ENCODE measurements at places on chromosomes 5 and 9.

GRCh38 chr5:959581-960531 is 48.7 kb upstream of the NKD2 start:
- DNase-seq, result no peak

- DNase-seq, result no peak
Observed at GRCh38 chr5:133778636-133779035, 166.3 kb upstream of the FSTL4 start.

GRCh38 chr5:57032151-57032551 is 80.2 kb upstream of the MIER3 start:
- no peak for DNase-seq

- DNase-seq, result no peak
Observed at GRCh38 chr5:16669776-16670175, 53.0 kb upstream of the RETREG1 start.

GRCh38 chr9:130268521-130269211 is 3.1 kb downstream of the HMCN2 start:
- DNase-seq, result no peak

DNA sequence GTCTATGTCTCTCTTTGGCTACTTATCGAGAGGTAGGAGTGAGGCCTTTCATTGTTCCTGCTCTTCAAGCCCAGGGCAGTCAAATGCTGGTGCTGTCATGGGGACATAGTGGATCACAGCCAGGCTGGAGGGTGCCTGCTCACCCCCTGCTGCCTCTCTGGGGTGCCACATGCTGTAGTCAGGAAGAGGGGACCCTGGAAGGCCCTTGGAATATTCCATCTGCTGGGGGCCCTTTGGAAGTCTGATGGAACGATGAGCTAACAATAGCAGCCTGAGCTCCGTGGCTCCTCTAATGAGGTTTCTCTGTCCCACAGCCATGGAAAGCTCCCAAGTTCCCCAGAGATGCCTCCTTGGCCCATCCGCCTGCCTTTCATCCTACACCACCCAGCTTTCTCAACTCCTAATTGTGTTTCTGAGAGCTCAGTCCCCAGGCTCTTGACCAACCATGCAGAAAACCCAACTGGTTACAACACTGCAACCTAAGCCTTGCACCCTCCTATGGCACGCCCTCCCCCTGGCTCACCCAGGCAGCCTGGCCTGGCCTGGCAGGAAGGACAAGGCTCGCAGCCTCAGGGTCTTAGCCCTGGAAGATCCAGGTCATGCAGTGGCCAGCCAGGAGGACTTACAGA is 91.7 kb downstream of the NRG2 start:
- DNase-seq, result no peak

DNA sequence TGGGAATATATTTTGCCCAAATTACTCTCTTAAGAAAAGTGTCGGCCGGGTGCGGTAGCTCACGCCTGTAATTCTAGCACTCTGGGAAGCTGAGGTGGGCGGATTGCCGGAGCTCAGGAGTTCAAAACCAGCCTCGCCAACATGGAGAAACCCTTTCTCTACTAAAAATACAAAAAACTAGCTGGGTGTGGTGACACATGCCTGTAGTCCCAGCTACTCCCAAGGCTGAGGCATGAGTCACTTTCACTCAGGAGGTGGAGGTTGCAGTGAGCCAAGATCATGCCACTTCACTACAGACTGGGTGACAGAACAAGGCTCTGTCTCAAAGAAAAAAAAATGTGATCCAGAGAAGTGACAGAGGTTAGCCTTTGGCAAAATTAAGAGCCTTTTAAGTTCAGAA is 26.4 kb upstream of the TMEM171 start:
- DNase-seq, result no peak

- no peak for DNase-seq
Observed at GRCh38 chr5:2759696-2760461, 8.4 kb upstream of the IRX2 start.

DNA sequence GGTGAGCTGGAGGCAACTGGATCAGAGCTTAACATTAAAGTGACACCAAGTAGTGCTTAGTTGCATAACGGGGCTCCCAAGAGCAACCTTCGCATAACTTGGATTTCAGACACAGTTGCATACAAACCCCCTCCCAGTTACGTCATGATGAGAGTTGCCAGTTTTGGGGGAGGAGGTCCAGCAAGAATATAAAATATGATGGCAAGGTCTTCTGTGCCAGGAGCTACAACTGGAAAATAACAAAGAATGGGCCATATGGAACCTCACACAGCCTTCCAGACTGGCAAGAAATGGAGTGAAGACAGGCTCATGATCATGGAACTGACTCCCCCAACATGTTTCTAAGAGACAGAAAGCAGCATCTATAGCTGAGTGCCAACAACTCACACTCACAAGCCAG is 8.5 kb downstream of the SPOCK1 start:
- no peak for DNase-seq

DNA sequence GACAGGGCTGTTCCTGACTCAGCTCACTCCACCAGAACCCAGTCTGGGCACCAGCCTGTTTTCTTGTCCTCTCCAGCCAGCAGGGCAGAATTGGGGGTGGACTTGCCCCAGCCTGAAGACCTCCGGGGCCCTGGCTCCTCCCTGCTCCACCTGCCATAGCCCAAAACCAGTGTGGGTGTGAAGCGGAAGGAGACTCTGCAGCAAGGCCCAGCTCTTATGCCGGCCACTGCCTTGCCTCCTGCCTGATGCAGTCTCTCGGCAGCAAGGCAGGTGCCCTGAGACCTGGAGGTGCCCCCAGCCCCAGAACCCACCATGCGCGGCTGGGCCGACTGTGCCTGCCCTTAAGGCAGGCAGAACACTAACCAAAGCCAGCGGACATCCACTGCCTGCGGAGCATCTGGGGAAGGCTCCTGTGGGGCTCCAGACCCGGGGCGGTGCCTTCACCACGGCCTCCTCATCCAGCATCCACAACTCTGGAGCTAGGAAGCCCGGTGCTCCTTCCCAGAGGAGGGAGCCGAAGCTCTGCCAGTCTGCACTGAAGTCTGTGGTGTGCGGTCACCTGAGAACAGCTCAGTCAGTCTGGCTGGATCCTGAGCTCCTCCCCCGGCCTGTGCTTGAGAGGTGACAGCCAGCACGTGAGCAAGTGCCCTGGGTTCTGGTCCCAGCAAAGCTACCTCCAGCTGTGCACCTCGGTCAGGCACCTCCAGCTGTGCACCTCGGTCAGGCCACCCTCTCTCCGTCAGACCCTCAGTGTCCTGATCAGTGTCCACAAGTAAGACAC is 116.7 kb downstream of the ADAMTS2 start:
- no peak for DNase-seq

- no peak for DNase-seq
Observed at GRCh38 chr5:132928062-132928407, 35.4 kb downstream of the AFF4 start.

GRCh38 chr5:68007451-68007850 is 208.1 kb upstream of the PIK3R1 start:
- no peak for DNase-seq

- DNase-seq, result no peak
Observed at GRCh38 chr9:94933511-94933828, 207.0 kb downstream of the AOPEP start.

DNA sequence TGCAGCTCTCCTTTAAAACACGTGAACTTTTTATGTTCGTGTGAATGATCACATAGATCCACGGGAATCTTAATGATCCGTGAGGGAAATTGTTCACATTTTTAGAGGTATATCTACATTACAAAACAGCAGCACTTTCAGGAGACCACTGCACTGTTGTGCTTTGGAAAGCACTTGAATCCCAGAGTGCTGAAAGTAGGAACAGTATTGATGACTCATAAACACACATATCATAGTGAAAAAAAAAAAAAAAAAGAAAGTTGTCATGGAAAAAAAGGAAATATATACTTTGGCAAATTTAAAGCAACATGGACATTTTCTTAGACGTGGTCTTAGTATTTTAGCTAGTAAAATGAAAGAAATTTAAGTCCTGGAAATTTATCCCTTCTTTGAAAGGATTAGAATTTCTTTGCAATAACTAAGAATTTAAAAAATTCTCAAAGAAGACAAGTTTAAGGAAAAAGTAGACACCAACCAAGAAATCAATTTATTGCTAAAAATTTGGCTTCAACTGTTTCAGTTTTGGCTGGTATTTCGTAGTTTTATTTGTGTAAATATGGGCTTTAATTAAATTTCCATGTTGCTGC is 55.4 kb downstream of the ADGRV1 start:
- no peak for DNase-seq

DNA sequence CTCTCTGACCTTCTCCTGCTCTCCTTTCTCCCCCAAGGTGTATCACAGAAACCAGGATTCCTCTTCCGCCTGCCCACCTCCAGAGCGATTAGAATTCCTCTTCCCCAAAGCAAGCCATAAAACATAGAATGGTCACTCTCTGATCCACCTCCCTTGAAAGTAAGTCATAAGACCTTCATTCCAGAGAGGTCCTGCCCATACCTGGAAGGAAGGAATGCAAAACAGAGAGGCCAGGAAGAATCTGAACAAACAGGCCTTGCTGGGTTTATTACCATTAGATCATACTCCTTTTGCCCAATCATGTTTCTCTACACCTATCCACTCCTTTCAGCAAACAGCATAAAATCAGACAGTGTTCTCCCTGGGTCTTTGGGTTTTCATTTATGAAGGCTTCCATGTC is 21.0 kb downstream of the CDKL3 start:
- DNase-seq, result no peak

GRCh38 chr9:87498046-87498810 is 561 bp downstream of the DAPK1 start:
- peak; percentile 42 for DNase-seq

DNA sequence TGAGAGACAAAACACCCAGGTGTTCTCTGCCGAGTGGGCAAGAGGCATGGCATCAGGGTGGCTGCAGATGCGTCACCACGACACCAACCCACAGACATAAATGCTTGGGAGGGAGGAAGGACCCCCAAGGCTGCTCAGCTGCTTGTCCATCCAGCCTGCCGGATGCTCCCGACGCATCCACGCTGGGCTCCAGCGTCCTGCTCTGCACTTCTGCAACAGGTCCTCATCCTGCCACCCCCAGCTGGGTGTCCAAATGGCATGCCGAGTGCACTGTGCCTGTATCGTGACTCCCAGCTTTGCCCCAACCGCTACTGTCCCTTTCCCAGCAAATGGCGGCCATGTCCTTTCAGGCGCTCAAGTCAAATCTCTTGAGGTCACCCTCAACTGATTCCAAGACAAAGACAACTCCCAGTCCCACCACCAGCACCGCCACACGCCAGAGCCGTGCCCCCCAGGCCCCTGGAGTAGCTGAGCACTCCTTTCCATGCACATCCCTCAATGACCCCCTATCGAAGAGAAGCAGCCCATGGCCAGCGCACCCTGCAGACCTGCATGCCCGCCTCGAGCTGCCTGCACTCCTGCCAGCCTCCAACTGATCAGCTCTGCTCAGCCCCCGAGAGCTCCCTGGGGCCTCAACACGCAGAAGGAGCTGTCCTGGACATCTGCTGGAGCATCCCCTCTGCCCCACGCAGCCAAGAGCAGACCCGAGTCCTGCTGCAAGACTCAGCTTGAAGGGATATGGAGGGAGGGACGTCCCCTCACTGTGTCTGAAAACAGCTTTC is 116.7 kb downstream of the ROR2 start:
- DNase-seq, result no peak

- no peak for DNase-seq
Observed at GRCh38 chr5:54301220-54301619, 9.2 kb downstream of the ARL15 start.

GRCh38 chr9:100473276-100474081 is 530 bp downstream of the TMEFF1 start:
- no peak for DNase-seq

GRCh38 chr5:122454541-122454940 is 142.5 kb downstream of the SNCAIP start:
- DNase-seq, result peak; percentile 29

DNA sequence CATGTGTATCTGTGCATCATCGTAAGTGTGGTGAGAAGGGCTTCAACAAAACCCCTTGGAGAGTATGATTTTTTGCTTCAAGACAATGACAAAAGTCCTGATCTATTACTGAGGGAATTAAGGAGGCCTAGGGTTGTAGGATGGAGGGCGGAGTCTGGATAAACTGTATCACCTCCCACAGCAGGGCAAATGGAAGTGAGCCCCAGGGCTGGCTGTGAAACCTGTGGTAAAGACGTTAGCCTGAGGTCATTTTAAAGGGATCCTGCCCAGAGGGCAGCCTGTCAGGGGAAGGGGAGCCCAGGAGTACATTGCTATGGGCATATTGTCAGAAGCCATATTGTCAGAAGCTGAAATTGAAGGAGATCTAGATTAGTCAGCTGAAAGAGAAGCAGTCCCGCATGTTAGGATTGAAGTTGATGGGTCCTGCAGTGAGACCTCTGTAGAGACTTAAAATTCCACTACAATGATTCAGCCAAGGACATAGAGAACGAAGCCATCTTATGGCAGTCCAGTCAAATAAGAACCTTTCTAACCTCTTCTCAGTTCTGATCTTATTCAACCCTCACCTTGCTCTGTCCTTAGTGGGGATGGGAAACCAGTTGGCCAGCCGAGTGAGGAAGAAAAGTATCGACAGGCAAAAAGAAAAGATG is 26.9 kb downstream of the ADGRV1 start:
- no peak for DNase-seq

DNA sequence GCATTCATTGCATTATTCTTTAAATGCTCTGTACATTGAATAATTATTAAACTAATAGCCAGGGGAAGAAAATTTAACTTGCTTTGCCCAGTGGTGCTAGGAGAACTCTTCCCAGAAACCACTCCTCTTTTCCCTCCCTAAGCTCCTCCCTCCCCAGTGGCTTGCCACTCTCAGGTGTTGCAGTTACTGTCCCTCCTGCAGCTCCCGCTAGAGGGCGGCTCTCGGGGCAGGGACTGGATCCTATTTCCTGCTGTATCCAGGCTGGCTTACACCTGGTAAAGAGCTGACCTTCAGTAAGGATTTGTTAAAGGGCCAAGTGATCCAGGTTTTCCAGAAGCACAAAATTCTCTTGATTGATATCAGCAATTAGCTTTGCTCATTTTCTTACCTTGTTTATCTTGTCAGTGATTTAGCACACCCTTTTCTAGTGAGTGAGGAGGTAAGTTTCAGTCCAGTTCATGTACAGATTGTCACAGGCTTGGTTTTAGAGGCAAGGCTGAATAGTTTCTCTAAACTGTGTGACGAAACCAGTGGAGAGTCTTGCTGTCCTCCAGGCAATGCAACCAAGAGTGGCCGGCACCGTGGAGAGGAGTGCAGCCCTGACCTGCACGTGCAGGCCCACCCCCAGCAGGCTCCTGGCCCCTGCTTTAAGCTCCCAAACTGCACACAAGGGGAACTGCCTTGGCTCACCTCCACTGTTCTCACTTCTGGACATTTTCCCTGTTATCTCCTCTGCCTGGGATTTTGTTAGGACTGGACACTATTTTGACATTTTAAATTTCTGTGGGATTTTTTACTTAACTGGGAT is 423.8 kb downstream of the SPOCK1 start:
- no peak for DNase-seq
